ENCODE measurements at places on chromosomes 4 and X.

GRCh38 chr4:41454423-41454822, 83.5 kb upstream of the LIMCH1 start:
- DNase-seq, result peak; percentile 15

DNA sequence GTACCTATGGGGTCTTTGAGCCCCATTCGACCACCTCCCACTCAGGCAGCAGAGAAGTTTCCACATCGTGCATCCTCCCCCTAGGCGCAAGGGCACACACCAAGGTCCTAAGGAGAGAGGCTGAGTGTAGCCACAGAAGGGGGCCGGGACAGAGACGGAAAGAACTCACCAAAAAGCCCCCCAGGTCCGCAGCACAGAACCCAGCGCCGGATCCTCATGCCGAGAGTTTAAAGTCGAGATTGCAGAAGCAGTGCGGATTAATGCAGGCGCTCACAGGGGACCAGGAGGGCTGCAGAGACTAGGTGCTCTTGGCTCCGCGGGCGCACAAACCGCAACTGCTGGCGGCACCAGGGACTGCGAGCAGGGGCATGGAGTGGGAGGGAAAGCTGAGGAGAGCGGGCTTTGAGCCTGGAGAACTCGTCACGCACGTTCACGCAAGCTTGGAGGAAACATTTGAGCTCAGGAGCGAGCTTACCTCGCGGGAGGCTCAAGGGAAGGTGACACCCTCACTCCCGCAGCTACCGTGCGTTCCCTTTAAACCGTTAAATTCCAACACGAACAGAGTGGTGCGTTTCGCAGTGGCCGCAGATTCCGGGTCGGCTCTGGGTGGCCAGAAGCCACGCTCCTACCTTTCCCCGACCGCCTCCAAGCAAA, 8.5 kb downstream of the NKX3-2 start:
- DNase-seq, result no peak

- no peak for DNase-seq
These were observed 14.3 kb downstream of the RRAGB start for GRCh38 chrX:55731826-55732225.

GRCh38 chrX:42140320-42140719, 217.0 kb upstream of the CASK start:
- no peak for DNase-seq

DNA sequence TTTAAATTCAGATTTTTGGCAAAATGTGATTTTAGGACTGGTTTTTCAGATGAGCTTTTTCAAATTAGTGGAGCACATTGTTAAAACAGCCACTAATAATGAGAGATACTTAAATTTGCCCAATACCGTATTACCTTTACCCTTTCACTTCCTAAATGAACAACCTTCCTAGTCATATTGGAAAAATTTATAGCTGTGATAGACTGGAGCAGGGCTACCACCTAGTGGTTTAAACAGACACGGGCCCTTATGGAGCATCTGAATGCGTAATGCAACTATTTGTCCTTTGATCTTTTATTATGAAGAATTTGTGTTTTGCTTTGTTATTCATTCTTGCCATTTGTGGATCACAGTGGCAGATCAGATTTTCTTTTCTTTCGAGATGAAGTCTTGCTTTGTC, 72.7 kb downstream of the KDM6A start:
- no peak for DNase-seq

DNA sequence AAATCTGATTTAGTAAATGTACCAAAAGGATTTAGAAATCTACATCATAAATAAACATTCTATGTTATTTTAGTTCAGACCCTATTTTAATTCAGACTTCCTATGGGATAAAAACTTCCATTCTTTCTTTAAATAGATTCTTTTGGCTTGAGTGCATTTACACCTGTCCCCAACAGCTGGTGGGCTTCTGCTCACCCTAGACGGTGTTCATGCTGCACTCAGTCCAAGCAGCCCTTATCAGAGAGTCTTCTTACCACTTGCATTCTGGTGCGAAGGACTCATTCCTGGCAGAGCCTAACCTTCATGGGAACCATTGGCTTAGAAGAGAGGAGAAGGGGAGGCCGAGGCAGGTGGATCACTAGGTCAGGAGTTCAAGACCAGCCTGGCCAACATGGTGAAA, 57.3 kb downstream of the NPNT start:
- no peak for DNase-seq

DNA sequence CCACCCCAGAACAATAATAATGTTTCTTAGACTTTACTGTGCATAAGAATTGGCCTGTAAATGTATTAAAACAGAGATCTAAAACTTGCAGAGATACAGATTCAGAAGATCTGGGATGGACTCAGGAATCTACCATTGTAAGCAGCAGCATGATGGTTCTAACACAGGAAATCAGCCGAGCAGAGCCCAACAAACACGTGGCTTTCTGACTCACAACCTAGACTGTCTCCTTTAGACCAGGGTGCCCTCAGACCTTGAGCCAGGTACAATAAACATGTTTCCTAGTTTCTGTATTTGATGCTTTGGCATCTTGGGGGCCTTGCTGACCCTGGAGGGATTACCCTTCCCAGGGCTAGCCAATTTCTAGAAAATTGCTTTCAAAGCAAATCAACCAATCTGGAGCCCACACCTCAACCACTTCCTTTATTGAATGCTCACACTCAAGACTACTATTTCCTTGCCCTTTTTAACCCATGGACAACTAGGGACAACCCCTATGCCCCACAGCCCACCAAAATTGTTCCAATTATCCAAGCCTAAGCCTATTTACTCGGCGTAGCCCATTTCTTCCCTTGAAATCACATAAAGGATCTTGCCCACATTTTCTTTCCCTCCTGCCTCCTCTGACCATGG, 80.5 kb downstream of the TBC1D9 start:
- DNase-seq, result no peak

DNA sequence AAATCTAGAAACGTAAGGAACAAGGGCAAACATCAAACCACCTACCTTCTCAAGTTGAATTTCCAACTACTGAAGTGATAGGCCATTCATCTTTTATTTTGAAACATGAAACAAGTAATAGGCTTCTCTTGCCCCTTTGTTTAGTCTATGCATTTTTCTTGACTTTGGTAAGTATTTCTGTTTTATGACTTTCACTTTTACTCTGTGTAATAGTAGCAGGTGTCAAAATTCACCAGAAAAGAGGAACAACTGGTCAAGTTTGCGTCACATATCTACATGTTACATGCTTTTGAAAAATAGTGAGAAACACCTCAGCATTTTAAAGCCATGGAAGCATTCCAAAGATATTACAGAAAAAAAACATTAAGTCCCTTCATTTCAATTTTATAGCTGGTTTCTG, 157.1 kb upstream of the FTHL17 start:
- DNase-seq, result no peak

DNA sequence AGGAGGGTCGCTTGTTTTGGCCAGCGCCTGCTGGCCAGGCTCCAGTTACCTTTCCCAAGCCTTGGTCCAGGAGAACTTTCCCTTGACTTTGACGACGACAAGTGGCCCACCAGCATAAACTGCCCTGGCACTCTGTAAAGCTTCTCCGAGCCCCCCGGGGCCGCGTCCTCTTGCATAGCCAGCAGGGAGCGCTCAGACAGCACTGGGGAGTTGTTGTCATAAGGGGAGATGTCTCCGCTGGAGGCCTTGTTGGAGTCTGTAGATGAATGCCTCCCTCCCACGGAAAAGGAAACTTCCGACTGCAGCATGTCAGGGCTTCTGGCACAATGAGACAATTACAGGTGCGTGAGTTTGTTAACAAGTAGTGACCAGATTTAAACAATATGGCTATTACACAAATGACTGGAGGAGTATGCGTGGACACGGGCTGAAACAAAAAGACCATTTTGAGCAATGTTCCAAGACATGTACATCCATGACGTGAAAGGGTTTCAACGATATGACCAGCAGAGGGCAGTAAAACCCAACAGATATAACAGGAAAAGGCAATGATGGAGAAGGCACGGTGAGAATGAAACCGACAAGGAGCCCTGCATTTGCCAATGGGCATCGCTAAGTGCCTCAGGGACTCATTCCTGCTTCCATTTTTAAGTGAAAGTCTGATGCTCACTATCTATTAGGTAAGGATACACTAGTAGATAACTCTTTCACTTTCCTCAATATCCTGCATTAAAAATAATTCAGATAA, 33.0 kb downstream of the HCCS start:
- peak; percentile 40 for DNase-seq

DNA sequence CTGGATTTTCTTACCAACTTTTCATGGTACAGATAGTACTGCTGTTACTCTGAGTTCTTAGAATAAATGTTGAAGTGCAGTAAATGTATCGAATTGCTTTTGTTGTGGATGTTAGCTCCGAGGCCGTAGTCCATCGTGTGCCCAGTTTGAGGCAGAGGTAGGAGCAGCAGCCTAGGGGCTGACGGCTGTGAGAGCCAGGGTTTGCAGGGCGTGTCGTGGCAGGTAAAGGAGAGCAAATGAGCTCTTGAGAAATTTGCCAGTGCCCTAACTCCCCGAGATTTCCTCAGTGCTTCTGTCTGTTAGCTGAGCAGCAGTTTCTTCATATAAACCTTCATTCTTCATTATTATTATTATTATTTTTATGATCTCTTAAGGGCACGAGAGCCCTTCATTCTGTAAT, 21.6 kb downstream of the PRIMPOL start:
- DNase-seq, result no peak

- DNase-seq, result no peak
These were observed 330.8 kb upstream of the KLF3 start for GRCh38 chr4:38333219-38333618.

- DNase-seq, result no peak
These were observed 1632.9 kb upstream of the TENM3 start for GRCh38 chr4:180610324-180610723.

- DNase-seq, result no peak
These were observed 477 bp downstream of the FGF5 start for GRCh38 chr4:80266902-80267380.

- no peak for DNase-seq
These were observed 67.9 kb downstream of the SH3RF1 start for GRCh38 chr4:169202878-169203277.

DNA sequence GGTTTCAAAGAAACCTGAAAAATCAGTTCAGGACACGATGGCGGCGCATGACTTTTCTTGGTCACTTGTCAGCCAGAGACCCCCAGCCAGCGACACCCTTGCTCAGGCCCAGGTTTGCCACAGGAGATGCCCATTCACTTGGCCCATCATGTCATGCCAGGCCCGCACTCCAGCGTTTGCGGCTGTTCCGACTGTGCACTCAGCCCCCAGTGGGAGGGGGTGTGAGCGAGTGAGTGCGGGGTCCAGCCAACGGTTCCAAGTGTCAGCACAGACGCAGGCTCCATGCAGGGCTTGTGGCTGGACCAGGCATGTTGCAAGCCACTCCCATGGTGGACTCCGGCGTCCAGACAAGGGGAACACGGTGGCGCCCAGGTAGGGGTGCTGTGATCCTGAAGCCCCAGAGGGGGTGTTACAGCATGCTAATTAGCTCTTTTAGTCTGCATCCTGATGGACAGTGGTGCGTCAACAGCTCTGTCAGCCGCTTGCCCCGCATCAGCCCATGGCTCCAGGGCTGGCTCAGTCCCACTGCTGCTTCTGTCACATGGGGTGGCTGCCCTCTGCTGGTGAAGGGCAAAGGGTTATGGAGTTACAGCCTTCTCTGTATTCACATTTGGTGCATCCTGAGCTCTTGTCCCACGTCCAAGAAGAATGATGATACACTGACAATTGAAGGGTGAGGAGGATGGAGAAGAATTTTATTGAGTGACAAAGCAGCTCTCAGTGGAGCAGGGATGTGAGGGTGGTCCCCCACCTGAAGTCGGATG, 3.7 kb upstream of the MAEA start:
- no peak for DNase-seq

DNA sequence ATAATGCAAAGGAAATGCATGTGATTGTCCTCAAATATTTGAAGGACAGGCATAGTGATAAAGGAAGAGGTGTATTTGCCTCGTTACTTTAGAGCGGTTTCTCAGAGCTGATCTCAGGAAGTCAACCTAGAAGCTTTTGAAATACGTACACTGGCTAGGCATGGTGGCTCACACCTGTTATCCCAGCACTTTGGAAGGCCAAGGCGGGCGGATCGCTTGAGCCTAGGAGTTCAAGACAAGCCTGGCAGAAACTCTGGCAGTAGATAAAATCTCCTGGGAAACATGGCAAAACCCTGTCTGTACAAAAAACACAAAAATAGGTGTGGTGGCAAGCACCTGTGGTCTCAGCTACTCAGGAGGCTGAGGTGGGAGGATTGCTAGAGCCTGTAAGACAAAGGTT, 24.9 kb downstream of the SMARCAD1 start:
- DNase-seq, result no peak

DNA sequence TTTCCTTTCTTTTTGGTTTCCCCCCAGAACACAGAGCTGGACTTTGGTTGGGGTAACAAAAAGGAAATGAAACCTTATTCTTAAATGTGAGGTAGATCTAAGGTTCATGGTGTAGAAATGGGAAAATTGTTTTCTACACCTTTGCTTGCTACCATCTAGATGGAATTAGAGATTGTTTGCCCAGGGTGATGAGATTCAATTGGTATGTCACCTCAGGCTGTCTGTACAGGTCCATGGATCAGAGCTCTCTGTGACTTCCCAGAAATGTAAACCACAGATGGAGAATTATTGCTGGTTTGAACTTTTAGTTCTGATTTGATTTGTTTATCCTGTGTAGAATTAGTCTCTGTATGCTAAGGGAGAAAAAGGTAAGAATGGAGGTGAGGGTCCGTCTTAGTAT, 146.7 kb downstream of the PCDH7 start:
- no peak for DNase-seq

GRCh38 chr4:35836596-35836995, 407.7 kb downstream of the ARAP2 start:
- no peak for DNase-seq

DNA sequence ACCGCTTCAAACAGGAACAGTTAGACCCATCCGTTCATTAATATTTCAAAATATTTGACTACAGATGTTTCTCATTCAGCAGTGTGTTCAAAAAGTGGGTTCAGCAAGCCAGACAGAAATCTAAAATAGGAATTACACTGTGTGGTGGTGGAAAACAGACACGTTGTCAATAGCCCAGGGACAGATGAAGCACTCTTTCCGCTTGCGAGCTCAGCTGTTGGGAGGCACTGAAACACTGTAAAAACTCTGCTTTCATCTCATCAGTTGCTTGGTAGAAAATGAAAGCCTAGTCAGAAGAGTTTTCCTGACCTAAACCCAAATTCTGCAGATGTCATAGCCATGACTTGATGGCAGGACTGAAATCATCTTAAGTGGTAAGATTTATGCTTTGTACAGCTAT, 38.5 kb downstream of the LRP2BP start:
- DNase-seq, result no peak

GRCh38 chr4:36187723-36188333, 56.5 kb downstream of the ARAP2 start:
- DNase-seq, result peak; percentile 9

DNA sequence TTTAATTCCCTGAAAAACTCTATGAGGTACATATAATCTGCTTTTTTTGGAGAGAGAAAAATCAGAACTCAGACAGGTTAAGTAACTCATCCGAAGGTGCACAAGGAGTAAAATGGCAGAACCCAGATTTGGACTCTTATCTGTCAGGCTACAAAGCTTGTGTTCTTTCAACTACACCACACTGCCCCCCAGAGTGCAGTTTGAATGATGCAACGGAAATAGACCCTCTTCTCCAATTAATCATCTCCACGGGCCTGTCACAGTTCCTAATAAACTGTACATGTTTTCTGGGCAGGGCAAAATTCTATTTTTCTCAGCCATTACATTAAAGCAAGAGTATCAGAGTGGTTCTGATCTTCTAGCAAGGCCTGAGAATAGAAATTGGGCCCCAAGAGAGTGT, 35.3 kb upstream of the DCX start:
- peak; percentile 23 for DNase-seq
